Cardiac septum (tissue), 1 donor: ENCODE measurements at places on chromosomes 2 and 18. TPM values are rescaled to one million over a fixed set of nuclear protein-coding genes. Genes with fewer than 3 reads are reported as not detected.

The GRHL1 gene
- 1.1 TPM for total RNA-seq

The ADD2 gene
- total RNA-seq = 1.6 TPM

The KCNIP3 gene
- total RNA-seq = 6.5 TPM

The FAM237A gene
- 1.9 TPM for total RNA-seq

The LINC00305 gene
- not detected for total RNA-seq

The GPR39 gene
- total RNA-seq = not detected

The ALPP gene
- total RNA-seq = not detected

The GKN2 gene
- total RNA-seq = not detected

The SLC19A3 gene
- 0.38 TPM for total RNA-seq

The BMP10 gene
- 0.83 TPM for total RNA-seq

The DCC gene
- not detected for total RNA-seq

The LHCGR gene
- 0.24 TPM for total RNA-seq

The CHRNG gene
- not detected for total RNA-seq

The DCAF17 gene
- total RNA-seq = 12.4 TPM

The LDLRAD4 gene
- total RNA-seq = 23.3 TPM

The LTBP1 gene
- total RNA-seq = 124 TPM

The AQP12B gene
- total RNA-seq = not detected

The LYG2 gene
- not detected for total RNA-seq

The PAX3 gene
- total RNA-seq = 0.19 TPM

The CAD gene
- 11.0 TPM for total RNA-seq

The PPP4R3B gene
- 29.6 TPM for total RNA-seq

The FIGLA gene
- total RNA-seq = not detected

The DSG4 gene
- not detected for total RNA-seq

The FOXD4L1 gene
- not detected for total RNA-seq

The PECR gene
- total RNA-seq = 1.8 TPM

The IL36B gene
- not detected for total RNA-seq

The TMEM178A gene
- 2.6 TPM for total RNA-seq

The SKOR2 gene
- not detected for total RNA-seq

The TWSG1 gene
- total RNA-seq = 19.2 TPM

The GCKR gene
- total RNA-seq = not detected

The DNAJC5G gene
- total RNA-seq = 1.6 TPM

The NRP2 gene
- total RNA-seq = 11.7 TPM

The MBD1 gene
- 54.4 TPM for total RNA-seq

The DAW1 gene
- total RNA-seq = not detected

The TMEM247 gene
- not detected for total RNA-seq

The CREG2 gene
- total RNA-seq = 0.81 TPM

The PHOSPHO2 gene
- total RNA-seq = 2.2 TPM

The QPCT gene
- 5.2 TPM for total RNA-seq

The SERPINB2 gene
- total RNA-seq = not detected

The TSGA10 gene
- total RNA-seq = 1.6 TPM

The ALK gene
- not detected for total RNA-seq

The PRKAG3 gene
- 0.13 TPM for total RNA-seq

The MEP1B gene
- total RNA-seq = 0.13 TPM

The MROH2A gene
- not detected for total RNA-seq

The GREB1 gene
- total RNA-seq = 2.9 TPM

The NEURL3 gene
- not detected for total RNA-seq

The UGT1A6 gene
- not detected for total RNA-seq

The ACTG2 gene
- total RNA-seq = 3.9 TPM

The CCDC85A gene
- total RNA-seq = 2.7 TPM

The LRRC30 gene
- not detected for total RNA-seq

The KCNG2 gene
- total RNA-seq = 0.32 TPM
